ENCODE measurements at places on chromosomes 2 and 18. TPM values are rescaled to one million over a fixed set of nuclear protein-coding genes. Genes with fewer than 3 reads are reported as not detected.

TGFBRAP1 gene
- 33.5 TPM for total RNA-seq

AQP4 gene
- total RNA-seq = not detected

CYP26B1 gene
- 19.7 TPM for total RNA-seq

UGT1A10 gene
- not detected for total RNA-seq

CWC22 gene
- total RNA-seq = 12.5 TPM

PAX8 gene
- 2.1 TPM for total RNA-seq

SH3BP4 gene
- 56.4 TPM for total RNA-seq

MAPRE2 gene
- total RNA-seq = 50.2 TPM

GPC1 gene
- 28.7 TPM for total RNA-seq

RGPD3 gene
- 0.13 TPM for total RNA-seq

RUFY4 gene
- total RNA-seq = not detected

PRADC1 gene
- total RNA-seq = 35.4 TPM

MC2R gene
- total RNA-seq = not detected

HOXD11 gene
- total RNA-seq = 0.10 TPM

IL36B gene
- not detected for total RNA-seq

CD28 gene
- not detected for total RNA-seq

MYOM1 gene
- total RNA-seq = 0.05 TPM

AFF3 gene
- total RNA-seq = 0.49 TPM

EIF2AK3 gene
- 13.1 TPM for total RNA-seq

SFT2D3 gene
- total RNA-seq = 7.8 TPM

CXCR1 gene
- total RNA-seq = not detected

PROC gene
- total RNA-seq = not detected

SLC38A11 gene
- not detected for total RNA-seq

XIRP2 gene
- 0.20 TPM for total RNA-seq

OR6B3 gene
- not detected for total RNA-seq
